HFFc6 (cell line): ENCODE measurements at places on chromosomes 11 and 22. TPM values are rescaled to one million over a fixed set of nuclear protein-coding genes. Genes with fewer than 3 reads are reported as not detected.

DNA sequence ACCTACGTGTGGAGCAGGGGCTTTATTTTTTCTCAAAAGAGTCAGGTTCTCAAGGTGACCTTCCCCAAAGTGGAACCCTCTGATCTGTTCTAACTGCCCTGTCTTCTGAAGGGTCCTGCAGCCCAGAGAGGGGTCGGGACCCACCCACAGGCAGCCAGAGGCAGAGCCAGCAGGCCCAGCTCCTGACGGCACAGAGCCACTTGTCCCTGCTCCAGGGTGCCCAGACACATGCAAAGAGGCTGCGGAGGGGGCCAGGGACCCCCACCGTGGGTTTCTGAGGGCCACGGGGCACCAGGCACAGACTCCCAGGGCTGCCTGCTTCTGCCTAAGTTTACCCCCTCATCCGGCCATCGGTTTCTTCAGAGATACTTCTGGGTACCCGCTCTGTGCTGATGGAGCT, 37.1 kb downstream of the FLRT1 start:
- H3K27ac ChIP-seq, result no peak overlapping the region
- no peak overlapping the region for H3K4me3 ChIP-seq

GRCh38 chr22:36432592-36433317, 45.0 kb upstream of the MYH9 start:
- DNase-seq, result no peak
- H3K4me3 ChIP-seq, result no peak overlapping the region
- H3K4me1 ChIP-seq, result peaks cover 28% of the 10 kb centered on the region

- H3K4me3 ChIP-seq, result no peak overlapping the region
- H3K27me3 ChIP-seq, result no peaks in the 10 kb centered on the region; the same call in 1 of the 2 replicates
- peak; percentile 40 for DNase-seq
- peaks cover 55% of the 10 kb centered on the region for H3K4me1 ChIP-seq
- H3K36me3 ChIP-seq, result peaks cover 16% of the 10 kb centered on the region
These were observed 107.8 kb downstream of the CD44 start for GRCh38 chr11:35246745-35247144.

DNA sequence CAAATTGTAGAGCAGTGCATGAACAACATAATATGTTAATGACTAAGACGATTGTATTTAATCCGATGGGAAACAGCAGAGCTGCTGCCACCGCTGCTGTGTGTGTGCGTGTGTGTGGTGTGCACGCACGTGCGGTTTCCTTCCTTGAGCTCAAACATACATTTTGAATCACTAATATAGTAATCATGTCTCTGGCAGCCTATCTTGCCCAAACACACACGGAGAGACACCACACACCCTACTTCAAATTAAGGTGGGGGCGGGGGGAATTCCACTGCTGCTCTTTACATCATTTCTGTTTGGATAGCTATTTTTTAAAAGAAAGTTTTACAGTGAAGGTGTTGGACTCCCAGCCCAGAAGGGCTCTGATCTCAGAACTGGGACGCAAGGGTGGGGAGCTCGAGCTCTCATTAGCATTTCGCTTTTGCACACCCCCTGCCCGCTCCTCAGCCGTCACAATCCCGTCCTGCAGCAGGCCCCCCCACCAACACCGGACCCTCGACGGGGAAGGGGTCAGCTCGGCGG, 651 bp upstream of the FAM83F start:
- no peak for DNase-seq
- H3K27me3 ChIP-seq, result peaks cover 12% of the 10 kb centered on the region
- H3K4me3 ChIP-seq, result no peak overlapping the region
- H3K36me3 ChIP-seq, result no peaks in the 10 kb centered on the region

DNA sequence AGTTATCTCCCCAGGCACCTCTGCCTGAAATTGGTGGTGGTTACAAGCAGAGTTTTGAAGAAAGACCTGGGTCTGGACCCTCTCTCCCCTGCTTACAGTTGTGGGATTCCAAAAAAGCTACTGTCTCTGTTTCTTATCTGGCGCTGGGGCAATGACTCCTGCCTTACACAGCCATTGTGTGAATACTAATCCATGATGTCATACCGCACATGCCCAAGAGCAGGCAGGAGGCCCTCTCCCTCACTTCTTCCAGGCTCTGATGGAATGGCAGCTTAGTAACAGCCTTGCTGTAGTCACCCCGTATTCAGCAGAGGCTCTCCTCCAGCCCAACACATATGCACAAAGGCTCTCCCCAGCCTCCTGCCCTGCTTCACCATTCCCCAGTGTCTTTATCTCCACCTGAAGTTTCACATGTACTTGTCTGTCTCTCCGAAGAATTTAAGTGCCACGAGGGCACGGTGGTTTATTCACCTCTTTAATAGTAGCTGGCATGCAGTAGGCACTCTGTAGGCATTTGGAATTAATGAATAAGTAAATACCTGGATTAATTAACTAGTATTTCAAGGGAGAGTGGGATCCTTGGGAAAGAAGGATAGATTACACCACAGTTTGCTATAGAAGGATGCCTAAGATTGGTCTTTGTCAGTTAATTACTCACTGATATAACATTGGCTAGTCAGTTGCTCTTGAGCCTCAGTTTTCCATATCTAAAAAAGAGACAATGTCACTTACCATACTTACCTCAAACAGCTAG, 165.6 kb downstream of the ETS1 start:
- peaks cover 59% of the 10 kb centered on the region for H3K4me1 ChIP-seq
- no peaks in the 10 kb centered on the region for H3K36me3 ChIP-seq
- no peaks in the 10 kb centered on the region; the same call in 1 of the 2 replicates for H3K27me3 ChIP-seq
- DNase-seq, result peak; percentile 70

The FDXACB1 gene
- 1.0 and 1.4 TPM in 2 replicates for total RNA-seq

The UPK3A gene
- not detected in 3 replicates for total RNA-seq

- H3K36me3 ChIP-seq, result peaks cover 3% of the 10 kb centered on the region; the same call in 1 of the 2 replicates
- DNase-seq, result no peak
- no peaks in the 10 kb centered on the region for H3K4me1 ChIP-seq
- peaks cover 51% of the 10 kb centered on the region for H3K27me3 ChIP-seq
- H3K27ac ChIP-seq, result no peak overlapping the region
These were observed 85.2 kb upstream of the GRAMD1B start for GRCh38 chr11:123344790-123345357.

- no peak overlapping the region for H3K27ac ChIP-seq
- peaks cover 35% of the 10 kb centered on the region for H3K4me1 ChIP-seq
- no peak overlapping the region for H3K4me3 ChIP-seq
- DNase-seq, result no peak
- no peaks in the 10 kb centered on the region for H3K27me3 ChIP-seq
- H3K36me3 ChIP-seq, result no peaks in the 10 kb centered on the region
These were observed 13.5 kb upstream of the ZC3H12C start for GRCh38 chr11:110079726-110080125.

DNA sequence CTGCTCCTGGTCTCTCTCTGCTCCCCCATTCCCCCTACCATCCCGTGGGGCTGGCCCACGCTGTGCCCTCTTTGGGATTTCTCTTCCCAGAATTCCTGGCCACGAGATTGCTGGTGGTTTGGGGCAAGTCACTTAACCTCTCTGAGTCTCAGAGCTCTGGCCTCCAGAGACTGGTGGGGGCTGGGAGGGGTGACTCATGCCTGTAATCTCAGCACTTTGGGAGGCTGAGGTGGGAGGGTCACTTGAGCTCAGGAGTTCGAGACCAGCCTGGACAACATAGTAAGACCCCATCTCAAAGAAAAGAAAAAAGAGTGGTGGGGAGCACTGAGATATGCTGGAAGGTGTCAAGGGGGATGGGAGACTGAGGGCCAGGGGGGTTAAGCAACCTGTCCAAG, 18.3 kb downstream of the OTUB1 start:
- peaks cover 12% of the 10 kb centered on the region for H3K27me3 ChIP-seq
- no peaks in the 10 kb centered on the region for H3K36me3 ChIP-seq
- H3K4me3 ChIP-seq, result no peak overlapping the region
- peaks cover 40% of the 10 kb centered on the region for H3K4me1 ChIP-seq
- no peak overlapping the region for H3K27ac ChIP-seq

- peaks cover 46% of the 10 kb centered on the region for H3K4me1 ChIP-seq
- H3K36me3 ChIP-seq, result no peaks in the 10 kb centered on the region
- DNase-seq, result peak; percentile 98
- no peaks in the 10 kb centered on the region for H3K27me3 ChIP-seq
These were observed 12.7 kb upstream of the ARHGEF17 start for GRCh38 chr11:73295241-73295995.

DNA sequence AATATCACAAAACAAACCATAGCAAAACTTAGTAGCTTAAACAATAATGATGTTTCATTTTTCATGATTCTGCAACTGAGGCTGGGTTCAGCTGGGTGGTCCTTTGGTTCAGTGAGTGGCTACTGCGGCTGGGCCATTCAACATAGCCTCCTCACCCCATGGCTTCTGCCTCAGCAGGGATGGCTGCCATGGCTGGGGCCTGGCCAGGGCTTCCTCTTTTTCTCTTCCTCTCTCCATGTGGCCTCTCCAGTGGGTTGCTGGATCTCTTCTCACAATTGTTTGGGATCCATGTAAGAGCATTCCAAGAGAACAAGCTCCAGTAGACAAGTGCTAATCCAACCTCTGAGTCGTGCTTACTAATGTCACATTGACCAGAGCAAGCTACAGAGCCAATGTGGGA, 248.6 kb upstream of the PLET1 start:
- no peak overlapping the region for H3K4me3 ChIP-seq
- no peaks in the 10 kb centered on the region for H3K36me3 ChIP-seq
- H3K27ac ChIP-seq, result no peak overlapping the region
- DNase-seq, result no peak
- H3K27me3 ChIP-seq, result peaks cover 11% of the 10 kb centered on the region
- H3K4me1 ChIP-seq, result peaks cover 21% of the 10 kb centered on the region

The KLHDC7B gene
- total RNA-seq, result 0.03 to 0.05 TPM in 2 of 3 replicates, not detected in the other

The MOB2 gene
- 20.2 to 23.2 TPM (median 21.9 TPM) in 3 replicates for total RNA-seq

DNA sequence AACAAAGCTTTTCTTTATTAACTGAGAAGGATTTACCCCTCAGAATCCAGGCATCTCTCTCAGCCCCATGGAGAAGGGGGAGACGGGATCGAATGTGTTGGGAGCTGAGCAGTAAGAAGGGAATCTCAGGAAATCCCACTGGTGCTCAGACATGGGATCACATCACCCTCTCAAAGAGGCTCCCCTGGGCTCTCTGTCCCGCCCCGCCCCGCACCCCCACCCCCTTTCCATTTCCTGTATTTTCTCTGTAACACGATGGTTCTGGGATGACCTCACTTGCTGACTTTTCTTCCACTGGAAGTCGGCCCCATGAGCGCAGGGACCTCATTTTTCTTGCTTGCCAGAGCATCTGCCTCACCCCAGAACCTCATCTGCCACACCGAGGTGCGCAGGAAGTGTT, 100.0 kb downstream of the RPS6KA4 start:
- peaks cover 35% of the 10 kb centered on the region for H3K27me3 ChIP-seq
- H3K27ac ChIP-seq, result no peak overlapping the region
- DNase-seq, result no peak
- H3K4me3 ChIP-seq, result no peak overlapping the region

The SLN gene
- not detected in 2 replicates for total RNA-seq

DNA sequence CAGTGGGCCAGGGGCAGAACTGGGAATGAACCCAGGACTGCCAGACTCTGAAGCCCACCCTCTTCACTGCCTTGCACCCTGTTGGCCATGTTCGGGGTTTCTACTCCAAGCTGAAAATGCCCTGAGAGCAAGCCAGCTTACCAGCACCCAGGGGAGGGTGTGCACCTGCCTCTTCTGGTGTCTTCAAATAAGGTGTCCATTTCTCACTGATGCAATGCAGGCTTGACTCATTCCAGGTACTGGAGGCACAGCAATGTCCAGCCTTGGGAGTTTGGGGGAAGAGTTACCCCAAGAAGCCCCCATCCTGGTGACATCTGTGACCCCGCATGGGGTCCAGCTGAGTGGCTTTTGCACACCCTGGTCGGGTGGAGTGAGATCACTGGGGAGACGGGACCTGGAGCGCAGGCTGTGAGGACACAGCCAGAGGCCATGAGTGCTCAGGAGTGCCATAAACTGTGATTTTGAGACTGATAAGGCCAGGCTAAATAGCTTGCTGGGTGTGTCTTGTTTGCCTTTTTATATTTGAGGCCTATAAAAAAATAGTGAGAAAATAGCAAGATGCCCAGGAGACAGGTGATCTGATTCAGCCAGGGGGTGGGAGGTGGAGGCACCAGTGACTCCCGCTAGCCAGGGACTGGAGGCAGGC, 4.6 kb upstream of the CERK start:
- H3K36me3 ChIP-seq, result no peaks in the 10 kb centered on the region
- H3K27me3 ChIP-seq, result peaks cover 3% of the 10 kb centered on the region; the same call in 1 of the 2 replicates
- DNase-seq, result no peak
- no peak overlapping the region for H3K4me3 ChIP-seq
- peaks cover 15% of the 10 kb centered on the region for H3K4me1 ChIP-seq
- H3K27ac ChIP-seq, result no peak overlapping the region

- peak; percentile 78 for DNase-seq
- peak overlapping the region; percentile 39 for H3K4me3 ChIP-seq
- no peaks in the 10 kb centered on the region for H3K36me3 ChIP-seq
- H3K4me1 ChIP-seq, result peaks cover 37% of the 10 kb centered on the region
- peaks cover 2% of the 10 kb centered on the region; the same call in 1 of the 2 replicates for H3K27me3 ChIP-seq
These were observed 81.0 kb downstream of the CCDC34 start for GRCh38 chr11:27281740-27282590.

The TMEM25 gene
- total RNA-seq, result 12.1 to 15.6 TPM (median 13.5 TPM) in 3 replicates

GRCh38 chr22:30057375-30057774, 22.9 kb upstream of the HORMAD2 start:
- H3K4me1 ChIP-seq, result no peaks in the 10 kb centered on the region
- no peak overlapping the region for H3K4me3 ChIP-seq
- no peak overlapping the region for H3K27ac ChIP-seq
- peaks cover 10% of the 10 kb centered on the region; the same call in 1 of the 2 replicates for H3K27me3 ChIP-seq
- no peaks in the 10 kb centered on the region for H3K36me3 ChIP-seq

DNA sequence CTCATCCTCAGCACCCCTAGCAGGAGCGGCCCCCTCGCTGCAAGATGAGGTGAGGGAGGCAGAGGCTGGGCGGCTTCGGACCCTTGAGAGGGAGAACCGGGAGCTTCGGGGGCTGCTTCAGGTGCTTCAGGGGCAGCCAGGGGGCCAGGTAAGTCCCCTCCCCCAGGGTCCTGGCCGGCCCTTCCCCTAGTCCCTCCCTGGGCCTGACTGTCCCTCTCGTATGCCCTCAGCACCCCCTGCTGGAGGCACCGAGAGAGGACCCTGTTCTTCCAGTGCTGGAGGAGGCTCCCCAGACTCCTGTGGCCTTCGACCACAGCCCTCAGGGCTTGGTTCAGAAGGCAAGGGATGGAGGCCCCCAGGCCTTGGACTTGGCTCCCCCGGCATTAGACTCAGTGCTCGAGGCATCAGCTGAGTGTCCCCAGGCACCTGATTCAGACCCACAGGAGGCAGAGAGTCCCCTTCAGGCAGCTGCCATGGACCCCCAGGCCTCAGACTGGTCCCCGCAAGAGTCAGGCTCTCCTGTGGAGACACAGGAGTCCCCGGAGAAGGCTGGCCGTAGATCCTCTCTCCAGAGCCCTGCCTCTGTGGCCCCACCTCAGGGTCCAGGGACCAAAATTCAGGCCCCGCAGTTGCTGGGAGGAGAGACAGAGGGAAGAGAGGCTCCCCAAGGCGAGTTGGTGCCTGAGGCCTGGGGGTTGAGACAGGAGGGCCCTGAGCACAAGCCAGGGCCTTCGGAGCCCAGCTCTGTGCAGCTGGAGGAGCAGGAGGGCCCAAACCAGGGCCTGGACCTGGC, 4.0 kb downstream of the CCDC88B start:
- no peaks in the 10 kb centered on the region for H3K4me1 ChIP-seq
- peaks cover 7% of the 10 kb centered on the region for H3K27me3 ChIP-seq
- no peaks in the 10 kb centered on the region for H3K36me3 ChIP-seq
- H3K4me3 ChIP-seq, result no peak overlapping the region
- no peak for DNase-seq

GRCh38 chr11:57481915-57482781, 21.8 kb downstream of the RTN4RL2 start:
- H3K27ac ChIP-seq, result no peak overlapping the region
- H3K27me3 ChIP-seq, result peaks cover 16% of the 10 kb centered on the region
- no peak for DNase-seq
